ENCODE measurements at places on chromosomes 3 and 15. TPM values are rescaled to one million over a fixed set of nuclear protein-coding genes. Genes with fewer than 3 reads are reported as not detected.

SMAD6 gene
- total RNA-seq = 31.8 TPM

DNA sequence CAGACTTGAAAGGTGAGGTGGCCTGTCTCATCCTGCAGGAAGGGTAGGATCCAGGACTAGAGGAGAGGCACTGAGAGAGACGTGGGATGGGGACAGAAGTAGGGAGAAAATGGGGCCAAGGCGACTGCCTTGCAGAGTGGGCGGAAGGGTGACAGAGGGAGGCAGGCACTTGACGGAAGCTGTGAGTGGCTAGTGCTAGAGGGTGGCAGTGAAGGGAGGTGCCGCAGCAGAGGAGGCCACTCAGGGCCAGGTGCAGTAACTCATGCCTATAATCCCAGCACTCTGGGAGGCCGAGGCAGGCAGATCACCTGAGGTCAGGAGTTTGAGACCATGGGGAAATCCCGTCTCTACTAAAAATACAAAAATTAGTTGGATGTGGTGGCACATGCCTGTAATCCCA lies 7.3 kb downstream of the CCDC33 start:
- H3K27ac ChIP-seq = no peak overlapping the region
- no peaks in the 10 kb centered on the region for H3K36me3 ChIP-seq
- DNase-seq = no peak
- H3K4me1 ChIP-seq = peaks cover 19% of the 10 kb centered on the region
- peaks cover 11% of the 10 kb centered on the region for H3K27me3 ChIP-seq

- no peaks in the 10 kb centered on the region for H3K4me1 ChIP-seq
- no peaks in the 10 kb centered on the region for H3K36me3 ChIP-seq
- H3K4me3 ChIP-seq = no peak overlapping the region
- no peak for DNase-seq
- no peaks in the 10 kb centered on the region for H3K27me3 ChIP-seq
- no peak overlapping the region for H3K27ac ChIP-seq
Measured at GRCh38 chr15:79815468-79815867, 81.3 kb downstream of the MTHFS start.

TOMM70 gene
- 57.8 TPM for total RNA-seq

ISLR gene
- 77.5 TPM for total RNA-seq

GRCh38 chr3:120795959-120796358 lies 53.4 kb downstream of the GTF2E1 start:
- no peak overlapping the region for H3K4me3 ChIP-seq
- DNase-seq = no peak
- H3K27me3 ChIP-seq = no peaks in the 10 kb centered on the region

SCN10A gene
- not detected for total RNA-seq

KBTBD12 gene
- not detected for total RNA-seq

- H3K4me3 ChIP-seq = no peak overlapping the region
- H3K27ac ChIP-seq = no peak overlapping the region
- H3K27me3 ChIP-seq = peaks cover 4% of the 10 kb centered on the region
- DNase-seq = no peak
Measured at GRCh38 chr3:196533260-196533681, 18.1 kb upstream of the SMCO1 start.

BNC1 gene
- 3.3 TPM for total RNA-seq

ALG1L2 gene
- 0.29 TPM for total RNA-seq

- H3K27me3 ChIP-seq = no peaks in the 10 kb centered on the region
- H3K4me3 ChIP-seq = no peak overlapping the region
- peaks cover 36% of the 10 kb centered on the region for H3K4me1 ChIP-seq
- H3K27ac ChIP-seq = peak overlapping the region; percentile 55
- no peaks in the 10 kb centered on the region for H3K36me3 ChIP-seq
Measured at GRCh38 chr3:101069901-101070798, 76.9 kb upstream of the ABI3BP start.

- H3K4me3 ChIP-seq = no peak overlapping the region
- no peaks in the 10 kb centered on the region for H3K27me3 ChIP-seq
- no peak for DNase-seq
- H3K36me3 ChIP-seq = no peaks in the 10 kb centered on the region
- peaks cover 3% of the 10 kb centered on the region for H3K4me1 ChIP-seq
Measured at GRCh38 chr15:88018869-88019641, 237.5 kb downstream of the NTRK3 start.

- H3K4me3 ChIP-seq = no peak overlapping the region
- no peaks in the 10 kb centered on the region for H3K27me3 ChIP-seq
- H3K36me3 ChIP-seq = no peaks in the 10 kb centered on the region
- no peak overlapping the region for H3K27ac ChIP-seq
Measured at GRCh38 chr15:86611417-86612040, 531.9 kb downstream of the AGBL1 start.

All from osteoblast (primary cell).